ENCODE measurements at places on chromosomes 7 and 10. TPM values are rescaled to one million over a fixed set of nuclear protein-coding genes. Genes with fewer than 3 reads are reported as not detected.

Gene SFRP4
- 0.33 TPM for total RNA-seq

Gene RGR
- not detected for total RNA-seq

Gene SAMD9L
- total RNA-seq: 40.4 TPM

Gene GFRA1
- total RNA-seq: 3.7 TPM

Gene GRB10
- total RNA-seq: 113 TPM

Gene NEUROG3
- total RNA-seq: not detected

Gene RAPGEF5
- total RNA-seq: 56.5 TPM

Gene NEUROD6
- total RNA-seq: not detected

Gene FFAR4
- total RNA-seq: not detected

Gene KIN
- 6.3 TPM for total RNA-seq

Gene CPN1
- total RNA-seq: not detected

Gene CHST15
- total RNA-seq: 14.1 TPM

Gene ATP5F1C
- 300 TPM for total RNA-seq

Gene TRIM50
- not detected for total RNA-seq

Gene ATOH7
- total RNA-seq: not detected

Gene MUC3A
- not detected for total RNA-seq

Gene NXPH1
- not detected for total RNA-seq

Gene CDHR3
- 0.30 TPM for total RNA-seq

Gene CPSF4
- 17.6 TPM for total RNA-seq

Gene IKZF1
- total RNA-seq: not detected

Gene ADRA2A
- total RNA-seq: under 0.01 TPM

Gene AKR1C2
- 0.89 TPM for total RNA-seq

Gene OPALIN
- not detected for total RNA-seq

Gene OR2A12
- total RNA-seq: not detected

Gene PRSS1
- total RNA-seq: not detected

Gene C10orf90
- not detected for total RNA-seq

Gene GDF2
- not detected for total RNA-seq

Gene WDFY4
- 3.5 TPM for total RNA-seq

Gene PILRA
- total RNA-seq: not detected

Gene TUBGCP2
- 39.6 TPM for total RNA-seq

Gene PALD1
- 31.8 TPM for total RNA-seq

Gene LIPJ
- total RNA-seq: not detected

Gene WBP1L
- total RNA-seq: 48.0 TPM

Gene ADRB1
- total RNA-seq: 2.1 TPM

Gene PLAU
- 148 TPM for total RNA-seq

Gene EDRF1
- total RNA-seq: 12.6 TPM

Gene ATRNL1
- total RNA-seq: not detected

Gene CFAP43
- total RNA-seq: 0.15 TPM

Gene KCNH2
- not detected for total RNA-seq

Gene SLC25A13
- 32.0 TPM for total RNA-seq

Gene LHFPL3
- total RNA-seq: not detected

Gene SLC29A4
- total RNA-seq: 1.2 TPM

Gene AEBP1
- 9.2 TPM for total RNA-seq

Gene R3HCC1L
- 6.3 TPM for total RNA-seq

Gene NPSR1
- total RNA-seq: not detected

Gene TBX20
- not detected for total RNA-seq

Gene RELN
- 27.9 TPM for total RNA-seq

Gene C10orf67
- not detected for total RNA-seq

Gene SEMA3A
- 5.0 TPM for total RNA-seq

Gene MRLN
- not detected for total RNA-seq

Gene TMEM178B
- not detected for total RNA-seq

Gene HOXA10
- total RNA-seq: 6.5 TPM
